ENCODE measurements at places on chromosomes 6 and 20. TPM values are rescaled to one million over a fixed set of nuclear protein-coding genes. Genes with fewer than 3 reads are reported as not detected.

DNA sequence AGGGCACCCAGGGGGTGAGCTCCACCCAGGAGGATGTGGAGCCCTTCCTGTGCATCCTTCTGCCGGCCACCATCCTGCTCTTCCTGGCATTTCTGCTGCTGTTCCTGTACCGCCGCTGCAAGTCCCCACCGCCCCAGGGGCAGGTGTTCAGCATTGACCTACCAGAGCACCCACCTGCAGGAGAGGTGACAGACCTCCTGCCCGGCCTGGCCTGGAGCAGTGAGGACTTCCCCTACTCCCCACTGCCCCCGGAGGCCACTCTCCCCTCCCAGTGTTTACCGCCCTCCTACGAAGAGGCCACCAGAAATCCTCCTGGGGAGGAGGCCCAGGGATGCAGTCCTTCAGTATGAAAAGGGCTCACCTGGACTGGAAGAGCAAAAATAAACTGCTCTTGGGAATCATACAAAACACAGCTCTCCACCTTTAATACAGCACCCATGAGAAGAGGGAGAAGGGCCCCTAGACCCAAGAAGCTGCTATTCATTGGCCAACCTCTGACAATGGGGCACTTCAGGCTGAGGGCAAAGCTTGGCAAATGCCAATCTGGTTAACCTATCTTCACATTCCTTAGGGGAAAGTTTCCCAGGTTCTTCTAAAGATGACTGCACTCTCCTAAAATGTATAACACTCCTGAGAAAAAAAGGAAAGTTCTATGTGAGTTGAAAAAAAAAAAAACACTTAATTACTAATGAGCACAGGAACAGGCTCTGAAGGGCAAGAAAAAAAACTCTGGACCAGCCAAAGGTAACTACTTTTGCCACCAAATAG is 5.0 kb downstream of the SMIM28 start:
- H3K36me3 ChIP-seq = no peaks in the 10 kb centered on the region
- H3K4me3 ChIP-seq = no peak overlapping the region
- H3K27me3 ChIP-seq = no peaks in the 10 kb centered on the region
- DNase-seq = peak; percentile 57
- H3K27ac ChIP-seq = no peak overlapping the region

GRCh38 chr6:31834367-31835250 is 7.1 kb downstream of the HSPA1B start:
- H3K36me3 ChIP-seq = peaks cover 48% of the 10 kb centered on the region
- no peaks in the 10 kb centered on the region for H3K27me3 ChIP-seq
- H3K4me1 ChIP-seq = peaks cover 30% of the 10 kb centered on the region

GRCh38 chr20:17097603-17098002 is 129.2 kb upstream of the PCSK2 start:
- H3K27ac ChIP-seq = no peak overlapping the region
- no peak overlapping the region for H3K4me3 ChIP-seq
- no peak for DNase-seq

DNA sequence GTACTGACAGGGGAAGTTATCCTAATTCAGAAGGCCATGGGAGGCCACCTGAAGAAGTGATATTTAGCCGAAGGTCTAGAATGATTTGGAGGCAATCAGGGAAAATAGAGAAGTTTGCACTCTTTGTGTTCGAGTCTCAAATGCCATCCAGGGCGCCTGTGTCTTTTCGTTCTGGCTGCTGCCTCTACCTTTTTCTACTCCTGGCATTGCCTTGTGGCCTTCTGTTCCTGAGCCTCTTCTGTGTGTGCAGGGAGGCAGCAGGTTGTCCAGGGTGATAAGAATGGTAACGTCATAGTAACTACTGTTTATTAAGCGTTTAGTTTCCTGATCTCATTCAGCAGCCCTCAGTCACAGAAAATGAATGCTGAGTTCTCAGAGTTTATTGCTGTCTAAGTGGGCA is 252.1 kb downstream of the FARS2 start:
- DNase-seq = no peak
- no peak overlapping the region for H3K27ac ChIP-seq
- peaks cover 29% of the 10 kb centered on the region for H3K4me1 ChIP-seq
- no peaks in the 10 kb centered on the region for H3K36me3 ChIP-seq

DNA sequence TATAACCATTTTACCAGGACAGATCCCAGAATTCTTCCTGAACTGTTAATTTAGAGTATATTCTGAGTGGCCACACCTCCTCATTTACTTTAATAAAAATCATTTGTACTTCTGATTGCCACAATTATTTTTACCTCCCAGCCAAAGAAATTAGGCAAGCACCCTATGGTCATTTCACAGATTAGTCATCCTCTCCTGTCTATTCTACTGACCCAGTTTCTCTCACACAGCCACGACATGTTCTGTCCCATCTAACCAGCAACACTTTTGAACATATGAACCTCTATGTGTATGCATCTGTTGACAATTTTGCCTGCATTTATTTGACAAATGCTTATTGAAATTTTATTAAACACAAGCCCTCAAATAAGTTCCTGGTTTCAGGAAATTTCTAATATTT is 202.6 kb upstream of the STXBP5 start:
- peaks cover 22% of the 10 kb centered on the region for H3K4me1 ChIP-seq
- H3K4me3 ChIP-seq = no peak overlapping the region
- H3K27ac ChIP-seq = no peak overlapping the region

GRCh38 chr6:37314487-37315156 is 39.2 kb upstream of the RNF8 start:
- H3K27ac ChIP-seq = peak overlapping the region; percentile 10
- no peaks in the 10 kb centered on the region for H3K27me3 ChIP-seq
- H3K4me3 ChIP-seq = no peak overlapping the region
- peak; percentile 61 for DNase-seq
- H3K4me1 ChIP-seq = no peaks in the 10 kb centered on the region

- H3K4me1 ChIP-seq = no peaks in the 10 kb centered on the region
- no peak overlapping the region for H3K4me3 ChIP-seq
- no peaks in the 10 kb centered on the region for H3K36me3 ChIP-seq
- H3K27me3 ChIP-seq = peaks cover 2% of the 10 kb centered on the region
These were observed 47.3 kb downstream of the TSHZ2 start for GRCh38 chr20:53019464-53019863.

- H3K36me3 ChIP-seq = peaks cover 6% of the 10 kb centered on the region
- H3K4me1 ChIP-seq = peaks cover 42% of the 10 kb centered on the region
- no peak for DNase-seq
- peak overlapping the region; percentile 65 for H3K27ac ChIP-seq
These were observed 46.3 kb downstream of the NINL start for GRCh38 chr20:25538838-25539665.

SRF gene
- total RNA-seq = 43.9 TPM

ASF1A gene
- 30.9 TPM for total RNA-seq

JPH2 gene
- total RNA-seq = 0.81 TPM

PAX1 gene
- total RNA-seq = not detected

Measured in WTC11 (cell line).